ENCODE measurements at places on chromosomes 5 and 9.

DNA sequence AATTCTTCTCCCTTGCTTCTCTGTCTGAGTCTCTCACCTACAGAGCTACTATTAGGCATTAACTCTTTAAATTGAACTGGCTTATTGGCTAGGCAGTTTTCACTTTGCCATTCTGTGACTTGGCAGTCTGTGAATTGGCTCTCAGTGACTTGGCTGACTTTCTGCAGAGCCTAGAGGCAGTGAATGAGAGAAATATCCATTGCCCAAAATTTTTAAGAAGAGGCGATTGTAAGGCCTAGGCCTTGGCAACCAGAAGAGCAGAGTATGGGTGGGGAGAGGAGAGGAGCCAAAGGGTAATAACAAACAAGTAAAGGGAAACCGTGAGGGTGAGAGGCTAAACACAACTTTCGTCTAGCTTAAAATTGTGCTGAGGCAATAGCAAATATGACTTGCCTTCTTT lies 176.7 kb downstream of the PRR16 start:
- no peak for DNase-seq

DNA sequence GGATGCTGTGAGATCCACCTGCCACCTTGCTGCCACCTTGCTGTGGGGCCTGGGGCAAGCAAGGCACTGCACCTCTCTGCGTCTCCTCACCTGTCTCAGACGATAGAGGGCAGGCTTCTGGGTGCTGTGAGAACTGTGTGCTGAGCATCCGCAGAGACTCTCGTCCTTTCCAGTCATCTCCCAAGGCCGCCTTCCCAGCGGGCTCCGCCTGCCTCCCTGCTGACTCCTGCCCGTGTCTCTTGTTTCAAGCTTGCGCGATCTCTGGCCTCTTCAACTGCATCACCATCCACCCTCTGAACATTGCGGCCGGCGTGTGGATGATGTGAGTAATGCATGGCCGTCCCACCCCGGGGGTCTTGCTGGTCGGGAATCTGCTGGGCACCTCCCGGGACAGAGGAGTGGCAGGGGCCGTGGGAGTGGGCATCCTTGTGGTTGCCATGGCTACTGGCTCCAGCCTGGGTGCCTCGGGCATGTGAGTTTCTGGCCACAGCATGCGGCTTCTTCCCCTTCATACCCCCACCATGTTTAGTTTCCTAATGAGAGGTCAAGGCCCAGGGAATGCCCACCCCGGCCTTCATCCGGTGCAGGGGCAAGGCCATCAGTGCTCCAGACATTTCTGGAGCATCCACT lies 3.6 kb downstream of the CACFD1 start:
- DNase-seq = no peak

DNA sequence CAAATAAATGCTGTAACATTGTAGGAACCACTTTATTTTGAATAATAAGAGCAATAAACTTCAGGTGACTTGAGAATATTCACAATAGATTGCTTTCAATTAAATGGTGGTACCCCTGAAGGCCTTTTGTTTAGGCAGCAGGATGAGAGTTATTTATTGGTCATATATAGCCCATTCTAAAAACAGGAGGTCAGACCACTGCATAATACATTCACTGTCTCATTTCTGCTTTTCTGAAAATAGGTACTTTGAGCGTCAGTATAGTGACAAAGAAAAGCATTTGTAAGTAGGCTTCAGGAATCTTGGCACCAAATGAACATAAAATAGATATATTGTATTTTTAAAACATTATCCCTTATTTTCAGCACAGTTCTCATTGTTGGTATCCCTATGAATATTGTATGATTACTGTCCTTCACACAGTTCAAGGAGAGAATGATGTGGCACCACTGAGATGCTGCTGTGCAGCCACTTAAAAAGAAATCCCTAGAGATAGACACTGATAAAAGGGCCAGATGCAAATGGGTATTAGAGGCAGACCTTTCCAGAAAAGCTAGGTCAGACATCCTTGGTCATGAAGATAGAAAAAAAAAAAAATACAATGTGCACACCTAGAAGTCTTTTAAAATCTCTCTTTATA lies 381.8 kb upstream of the ST8SIA4 start:
- no peak for DNase-seq

GRCh38 chr9:107712390-107712789 lies 222.8 kb upstream of the KLF4 start:
- DNase-seq = no peak

GRCh38 chr5:66072031-66072430 lies 72.1 kb upstream of the SREK1 start:
- no peak for DNase-seq

GRCh38 chr5:54959673-54960418 lies 25.5 kb downstream of the ESM1 start:
- peak; percentile 21 for DNase-seq

GRCh38 chr9:126519660-126520420 lies 93.9 kb upstream of the LMX1B start:
- DNase-seq = no peak

DNA sequence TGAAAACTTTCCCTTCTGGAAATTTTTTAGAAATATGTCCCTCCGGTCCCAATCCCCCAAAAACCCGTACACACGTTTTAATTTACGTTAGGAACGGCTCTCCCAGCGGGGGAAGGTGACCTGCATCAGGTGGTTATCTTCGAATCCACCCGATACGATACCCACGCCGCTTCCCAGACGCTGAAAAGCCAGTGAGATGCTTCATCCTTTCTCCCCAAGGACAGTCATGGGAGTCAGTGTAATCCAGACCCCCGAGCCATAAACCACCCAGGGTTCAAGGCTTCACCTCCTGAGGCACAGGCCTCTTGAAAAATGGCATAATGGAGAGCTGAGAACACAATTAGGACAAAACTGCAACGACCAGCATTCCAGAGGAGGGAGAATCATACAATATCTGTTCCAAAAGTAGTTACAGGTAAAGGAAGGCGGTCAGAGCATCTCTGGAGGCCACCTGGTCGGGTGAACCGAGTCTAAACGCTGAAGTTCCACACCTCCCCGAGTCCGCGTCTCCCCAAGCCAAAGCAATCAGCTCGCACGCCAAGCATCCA lies 857 bp downstream of the FAM169A start:
- peak; percentile 22 for DNase-seq

DNA sequence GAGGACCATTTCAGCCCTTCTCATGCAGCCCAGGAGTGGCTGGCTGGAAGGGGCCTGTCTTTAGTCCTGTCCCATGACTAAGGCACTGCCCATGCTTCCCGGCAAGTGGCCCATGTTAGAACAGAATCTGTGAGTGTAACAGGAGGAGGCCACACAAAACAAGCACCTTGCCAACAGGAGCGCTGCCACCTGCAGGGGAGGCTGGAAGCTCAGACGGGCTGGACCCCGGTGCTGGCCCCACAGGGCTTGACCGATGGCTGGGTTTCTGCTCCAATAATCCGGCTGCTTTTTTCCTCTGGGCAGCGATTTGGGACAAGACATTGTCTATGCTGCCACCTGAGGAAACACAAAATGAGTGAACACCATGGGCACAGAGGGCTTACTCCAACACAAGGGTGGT lies 28.4 kb downstream of the ANKS6 start:
- DNase-seq = no peak

DNA sequence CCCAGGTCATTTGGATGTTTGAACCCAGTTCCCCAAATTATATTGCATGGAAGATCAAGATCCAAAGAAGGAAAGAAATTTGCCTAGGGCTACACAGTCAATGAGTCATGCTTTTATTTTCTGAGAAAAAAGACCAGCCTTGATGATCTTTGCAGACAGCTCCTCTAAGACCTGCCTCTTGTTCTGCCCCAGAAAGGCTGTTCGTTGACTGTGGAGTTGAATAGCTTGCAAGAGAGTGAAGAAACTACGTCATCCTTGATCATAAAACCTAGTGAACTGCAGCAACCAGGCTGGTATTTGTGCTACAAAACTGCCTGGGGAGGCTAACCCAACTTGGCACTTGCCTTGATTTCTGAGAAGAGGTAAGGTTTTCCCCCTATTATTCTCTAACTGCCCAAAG lies 263.9 kb downstream of the PAPPA start:
- no peak for DNase-seq

DNA sequence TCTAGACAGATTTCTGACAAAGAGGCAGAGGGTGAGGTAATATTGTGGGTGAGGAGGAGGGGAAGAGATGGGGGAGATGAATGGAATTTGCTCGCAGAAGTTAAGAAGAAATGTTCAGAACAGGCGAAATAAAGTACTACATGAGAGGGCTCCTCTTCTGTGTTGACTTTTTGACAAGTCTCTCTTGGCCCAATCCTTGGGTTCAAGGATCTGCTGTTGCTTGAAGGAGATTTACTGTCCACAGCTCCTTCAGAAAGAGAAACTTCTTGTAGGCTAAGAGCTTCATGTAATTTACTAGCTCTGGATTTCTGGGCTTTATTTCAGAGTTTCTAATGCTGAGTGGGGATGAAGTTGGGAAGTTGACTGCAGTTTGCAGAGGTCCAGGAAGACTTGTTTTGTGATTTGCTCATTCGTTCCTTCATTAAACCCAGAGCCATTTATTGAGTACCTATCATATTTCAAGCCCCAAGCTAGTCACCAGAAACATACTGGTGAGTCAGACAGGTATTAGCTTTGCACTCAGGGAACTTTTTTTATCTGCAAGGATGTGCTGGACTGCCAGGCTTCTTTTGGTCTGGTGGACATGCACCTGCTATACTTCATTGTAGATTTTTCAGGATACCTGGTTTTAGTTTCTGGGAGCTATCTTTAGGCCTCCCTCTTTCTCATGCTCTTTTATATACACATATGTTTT lies 402.9 kb upstream of the CLINT1 start:
- DNase-seq = no peak

DNA sequence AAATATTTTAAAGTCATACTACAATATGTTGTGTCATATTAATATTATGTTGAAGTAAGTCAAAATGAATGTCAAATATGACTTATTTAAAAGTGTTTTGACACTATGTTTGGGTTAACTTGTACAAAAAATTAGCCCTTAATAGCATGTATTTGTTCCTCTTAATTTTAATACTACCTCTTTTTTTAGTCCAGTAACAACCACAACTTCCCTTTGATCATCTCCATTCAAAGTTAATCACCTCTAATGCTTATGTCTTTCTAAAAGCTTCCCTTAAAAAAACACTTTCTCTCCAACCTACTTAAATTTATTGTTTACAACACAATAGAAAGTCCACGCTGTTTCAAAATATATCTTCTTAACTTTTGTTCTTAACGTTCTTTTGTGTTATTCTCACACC lies 9.6 kb downstream of the SLCO4C1 start:
- no peak for DNase-seq

GRCh38 chr9:34341659-34342295 lies 12.4 kb downstream of the NUDT2 start:
- no peak for DNase-seq

GRCh38 chr9:8391132-8391531 lies 591.6 kb upstream of the DMAC1 start:
- no peak for DNase-seq
